ENCODE measurements at places on chromosomes 1 and 21.

DNA sequence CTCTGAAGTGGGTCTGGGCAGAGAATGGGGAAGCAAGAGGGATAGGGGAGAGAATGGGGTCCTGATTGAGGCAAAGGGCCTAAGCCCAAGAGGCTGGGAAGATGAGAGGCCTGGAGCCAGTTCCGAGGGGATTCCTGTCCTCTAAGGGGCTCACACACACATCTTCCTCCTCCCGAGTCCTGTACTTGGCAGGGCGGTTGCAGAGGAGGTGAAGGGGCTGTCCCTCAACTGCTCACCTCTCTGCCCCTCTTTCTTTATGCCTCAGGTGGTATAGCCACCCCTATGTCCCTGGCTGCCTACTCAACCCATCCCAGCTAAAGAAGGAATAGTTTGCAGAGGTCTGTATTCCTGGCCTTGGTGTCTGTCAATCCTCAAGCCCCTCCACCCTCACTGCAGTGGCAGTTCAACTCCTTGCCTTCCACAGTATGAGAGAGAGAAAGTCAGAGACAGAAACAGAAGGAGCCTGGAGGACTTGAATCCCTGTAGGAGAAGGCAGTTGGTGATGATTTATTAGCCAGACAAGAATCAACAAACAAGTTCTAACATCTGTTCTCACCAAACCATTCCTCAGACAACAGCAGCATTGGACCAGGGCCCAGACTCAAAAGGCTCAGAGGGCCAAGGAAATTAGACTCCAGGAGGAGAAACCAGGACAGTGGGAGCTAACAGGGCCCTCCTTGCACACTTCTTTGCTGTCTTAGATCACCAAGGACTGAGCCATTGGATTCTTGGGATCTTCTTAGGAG, 10.7 kb downstream of the SH2D2A start:
- DNase-seq, result no peak

DNA sequence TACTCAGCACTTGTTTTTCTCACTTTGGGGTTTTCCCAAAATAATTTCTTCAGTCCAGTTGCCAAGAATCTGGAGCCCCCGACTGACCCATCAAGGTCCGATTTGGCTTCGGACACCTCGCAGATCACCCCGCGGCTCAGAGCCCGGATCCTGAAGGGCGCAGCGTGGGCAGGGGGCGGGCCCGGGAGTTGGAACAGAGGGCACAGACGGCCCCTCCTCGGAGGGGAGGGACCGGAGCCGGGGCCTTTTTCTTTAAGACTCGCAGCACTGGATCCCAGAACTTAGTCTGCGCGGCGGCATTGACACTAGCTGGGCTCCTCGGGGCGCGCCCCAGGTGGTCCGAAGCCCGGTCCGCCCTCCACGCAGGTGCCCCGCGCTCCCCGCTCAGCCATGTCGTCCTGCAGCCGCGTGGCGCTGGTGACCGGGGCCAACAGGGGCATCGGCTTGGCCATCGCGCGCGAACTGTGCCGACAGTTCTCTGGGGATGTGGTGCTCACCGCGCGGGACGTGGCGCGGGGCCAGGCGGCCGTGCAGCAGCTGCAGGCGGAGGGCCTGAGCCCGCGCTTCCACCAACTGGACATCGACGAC, at the start of gene CBR3:
Gene CBR3, plus strand, starts transcription at position 277 of the 588 bp plus-strand sequence. Its CDS starts 114 bp downstream, at position 391.
- DNase-seq, result no peak

DNA sequence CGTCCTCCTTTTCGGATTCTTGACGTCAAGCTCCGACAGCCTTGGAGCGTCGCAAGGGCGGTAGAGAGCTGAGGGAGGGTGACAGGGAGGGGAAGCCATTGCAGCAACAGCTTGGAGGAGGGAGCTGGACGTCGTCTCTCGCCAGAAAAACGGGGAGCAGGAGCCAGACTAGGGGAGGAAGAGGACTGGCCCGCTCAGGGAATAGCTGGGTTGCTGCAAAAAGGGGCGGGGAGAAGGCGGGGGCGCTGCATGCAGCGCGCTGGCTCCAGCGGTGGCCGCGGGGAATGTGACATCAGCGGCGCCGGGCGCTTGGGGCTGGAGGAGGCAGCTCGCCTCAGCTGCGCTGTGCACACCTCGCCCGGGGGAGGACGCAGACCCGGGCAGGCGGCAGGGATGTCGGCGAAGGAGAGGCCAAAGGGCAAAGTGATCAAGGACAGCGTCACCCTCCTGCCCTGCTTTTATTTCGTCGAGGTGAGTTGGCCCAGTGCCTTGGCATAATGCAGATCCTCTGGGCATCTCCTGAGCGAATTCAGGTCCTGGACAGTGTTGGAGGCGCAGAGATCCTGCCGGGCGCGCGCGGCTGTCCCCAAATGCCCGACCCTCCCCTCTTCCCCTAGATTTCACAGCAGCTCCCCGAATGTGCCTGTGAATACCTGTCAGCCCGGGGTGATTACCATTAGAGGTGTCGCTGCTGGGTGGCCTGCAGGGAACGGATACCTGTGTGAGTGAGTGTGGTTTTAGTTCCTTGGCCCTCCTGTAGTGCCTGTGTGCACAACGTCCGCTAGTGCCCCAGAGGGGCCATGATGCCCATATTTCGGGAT, at the start of gene PLPPR4:
Gene PLPPR4, plus strand, starts transcription at position 292 of the 821 bp plus-strand sequence. Its CDS starts 102 bp downstream, at position 394.
- DNase-seq, result peak; percentile 11

DNA sequence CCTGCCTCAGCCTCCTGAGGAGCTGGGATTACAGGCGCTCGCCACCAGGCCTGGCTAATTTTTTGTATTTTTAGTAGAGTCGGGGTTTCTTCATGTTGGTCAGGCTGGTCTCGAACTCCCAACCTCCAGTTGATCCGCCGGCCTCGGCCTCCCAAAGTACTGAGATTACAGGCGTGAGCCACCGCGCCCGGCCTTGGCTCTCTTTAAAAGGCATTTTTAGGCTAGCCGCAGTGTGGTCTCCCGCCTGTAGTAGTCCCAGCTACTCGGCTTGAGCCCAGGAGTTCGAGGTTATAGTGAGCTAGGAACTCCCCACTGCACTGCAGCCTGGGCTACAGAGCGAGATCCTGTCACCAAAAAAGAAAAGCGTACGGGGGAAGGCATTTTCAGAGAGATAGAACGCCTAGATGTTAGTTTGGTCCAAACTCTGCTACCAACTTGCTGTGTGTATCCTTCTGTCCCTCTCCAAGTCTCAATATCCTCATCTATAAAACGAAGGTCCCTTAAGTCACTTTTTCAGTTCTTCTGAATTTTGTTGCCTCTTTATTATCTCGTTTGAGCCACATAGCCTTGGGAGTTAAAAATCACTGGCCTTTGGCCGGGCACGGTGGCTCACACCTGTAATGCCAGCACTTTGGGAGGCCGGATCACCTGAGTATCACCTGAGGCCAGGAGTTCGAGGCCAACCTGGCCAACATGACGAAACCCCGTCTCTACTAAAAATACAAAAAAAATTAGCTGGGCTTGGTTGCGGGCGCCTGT, 734 bp downstream of the MED18 start:
- no peak for DNase-seq

DNA sequence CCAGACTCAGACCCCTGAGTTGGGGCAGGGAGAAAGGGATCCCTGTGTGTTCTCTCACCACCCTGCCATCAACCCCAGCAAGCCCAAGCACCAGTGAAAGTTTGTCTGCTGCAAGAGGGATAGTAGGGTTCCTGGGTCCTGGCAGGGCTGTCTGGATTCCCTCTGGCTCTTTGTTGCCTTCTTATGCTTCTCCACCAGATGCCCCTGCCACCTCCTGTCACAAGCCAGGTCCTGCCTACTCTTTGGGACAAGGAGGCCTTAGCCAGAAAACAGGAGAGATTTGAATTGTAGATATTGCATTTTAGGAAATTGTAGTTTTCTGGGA, 21.7 kb downstream of the UBE2T start:
- DNase-seq, result no peak

DNA sequence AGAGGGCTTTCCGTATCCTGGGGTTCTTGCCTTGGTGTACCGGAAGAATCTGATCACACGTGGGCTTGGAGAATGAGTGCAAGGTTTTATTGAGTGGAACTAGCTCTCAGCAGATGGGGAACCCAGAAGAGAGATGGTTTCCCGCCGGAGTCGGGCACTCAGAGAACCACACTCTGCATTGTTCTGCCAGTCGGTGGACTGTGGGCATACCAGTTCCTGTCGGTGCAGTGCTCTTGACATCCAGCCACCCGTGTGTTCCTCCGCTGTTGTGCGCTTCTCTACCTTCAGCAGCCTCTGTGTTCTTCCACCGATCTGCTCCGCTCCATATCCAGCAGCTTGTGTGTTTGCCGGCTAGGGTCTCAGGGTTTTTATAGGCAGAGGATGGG, 10.8 kb upstream of the PPIE start:
- no peak for DNase-seq

DNA sequence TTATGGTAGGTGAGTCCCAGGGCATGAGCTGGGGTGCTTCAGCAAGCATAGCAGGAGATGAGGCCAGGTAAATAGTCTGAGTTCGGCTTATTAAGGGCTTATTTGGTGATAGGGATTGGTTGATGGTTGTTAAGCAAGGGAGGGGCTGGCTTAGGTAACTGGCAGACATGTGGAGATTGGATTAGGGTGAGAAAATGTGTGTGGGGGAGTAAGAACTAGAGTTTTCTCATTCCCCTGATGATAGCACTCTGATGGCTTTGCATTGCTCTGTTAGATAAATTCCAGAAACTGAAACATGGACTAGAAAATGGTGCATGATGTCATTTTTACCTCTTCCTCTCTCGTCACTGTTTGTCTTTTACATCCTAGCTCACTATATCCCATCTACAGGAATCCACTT, 53.6 kb downstream of the FGGY start:
- no peak for DNase-seq

- DNase-seq, result no peak
Observed at GRCh38 chr1:85322655-85323054, 46.2 kb upstream of the BCL10 start.

- no peak for DNase-seq
Observed at GRCh38 chr1:111274653-111275052, 16.0 kb upstream of the CHIA start.

DNA sequence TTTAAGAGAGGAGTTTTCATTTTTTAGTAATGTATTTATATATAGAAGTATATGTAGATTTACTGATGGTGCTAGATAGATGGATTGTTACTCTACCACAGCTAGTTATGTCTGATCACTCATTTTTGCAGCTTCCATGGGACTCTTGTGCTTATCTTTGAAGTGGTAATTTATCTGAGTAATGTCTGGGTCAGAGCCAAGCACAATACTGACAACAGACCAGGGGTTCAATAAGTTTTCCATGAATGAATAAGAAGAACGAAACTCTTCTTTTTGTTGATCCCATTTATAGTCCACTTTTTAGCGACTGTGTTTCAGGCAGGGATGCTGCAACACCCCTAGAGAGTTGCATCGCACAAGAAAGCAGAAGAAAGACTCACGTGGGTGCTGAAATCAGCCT, 935.2 kb downstream of the PLA2G4A start:
- no peak for DNase-seq

DNA sequence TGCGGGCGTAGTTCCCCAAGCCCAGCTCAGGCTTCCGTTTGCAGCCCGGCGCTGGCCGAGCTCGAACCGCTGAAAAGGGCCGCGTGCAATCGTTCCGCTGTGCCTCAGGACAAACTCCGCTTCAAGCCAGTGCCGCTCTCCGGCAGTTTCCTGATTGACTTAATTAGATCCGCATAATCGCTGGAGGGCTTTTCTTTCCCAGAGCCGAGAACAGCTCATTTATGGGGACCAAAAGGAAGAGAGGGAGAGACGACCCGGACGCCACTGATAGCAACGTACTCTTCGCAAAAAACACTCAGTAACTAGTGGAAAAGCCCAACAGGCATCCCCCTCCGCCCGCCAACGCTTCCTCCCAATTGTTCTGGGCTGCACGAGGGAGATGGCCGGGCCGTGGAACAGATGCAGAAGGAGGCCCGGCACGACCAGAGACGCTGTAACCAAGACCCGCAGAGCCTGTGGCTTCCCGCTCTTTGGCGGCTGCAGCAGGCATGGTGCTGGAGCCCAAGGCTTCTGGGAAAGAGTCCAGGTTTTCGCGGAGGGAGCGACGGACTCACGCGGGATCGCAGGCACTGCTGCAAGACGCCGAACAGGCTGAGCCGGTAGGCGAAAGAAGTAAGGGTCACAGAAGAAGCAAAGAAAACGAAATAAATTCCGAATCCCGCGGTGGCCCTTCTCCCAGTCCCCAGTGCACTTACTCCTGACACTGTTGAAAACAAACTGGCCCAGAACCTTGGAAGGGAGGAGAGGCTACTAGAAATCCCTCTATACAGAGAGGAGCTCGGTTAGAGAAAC, 3.6 kb upstream of the FOXD2 start:
- DNase-seq, result no peak

DNA sequence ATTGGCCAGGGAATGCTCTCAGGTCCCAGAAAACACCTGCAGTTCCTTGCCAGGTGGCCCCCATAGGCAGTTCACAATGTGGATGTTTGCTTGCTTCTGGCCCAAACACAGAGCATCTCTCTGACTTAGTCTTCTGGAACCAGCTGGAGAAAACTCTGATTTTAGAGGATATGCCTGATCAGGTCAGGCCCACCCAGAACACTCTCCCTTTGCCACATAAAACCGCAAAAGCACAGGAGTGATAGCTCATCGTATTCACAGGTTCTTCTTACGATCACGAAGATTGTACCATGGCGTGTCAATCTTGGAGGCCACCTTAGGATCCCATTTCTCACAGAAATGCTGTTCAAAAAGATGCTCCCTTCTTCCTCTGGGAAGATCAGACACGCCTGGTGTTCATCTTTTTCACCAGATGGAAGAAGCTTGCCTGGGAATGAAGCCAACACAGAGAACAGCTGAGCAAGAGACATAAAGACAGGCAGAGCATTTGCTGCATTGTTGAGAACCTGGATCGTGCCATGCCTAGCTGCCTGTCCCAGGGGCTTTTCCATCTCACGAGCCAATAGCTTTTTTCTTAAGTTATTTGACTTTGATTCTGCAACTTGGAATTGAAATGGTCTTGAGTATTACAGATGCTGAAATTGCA, 11.6 kb upstream of the CD247 start:
- no peak for DNase-seq
